Right hindlimb (tissue), 1 donor: ENCODE measurements at places on chromosomes 2 and 18.
A peak's percentile ranks its signal among the peaks of the same experiment; 100 is the strongest.

DNA sequence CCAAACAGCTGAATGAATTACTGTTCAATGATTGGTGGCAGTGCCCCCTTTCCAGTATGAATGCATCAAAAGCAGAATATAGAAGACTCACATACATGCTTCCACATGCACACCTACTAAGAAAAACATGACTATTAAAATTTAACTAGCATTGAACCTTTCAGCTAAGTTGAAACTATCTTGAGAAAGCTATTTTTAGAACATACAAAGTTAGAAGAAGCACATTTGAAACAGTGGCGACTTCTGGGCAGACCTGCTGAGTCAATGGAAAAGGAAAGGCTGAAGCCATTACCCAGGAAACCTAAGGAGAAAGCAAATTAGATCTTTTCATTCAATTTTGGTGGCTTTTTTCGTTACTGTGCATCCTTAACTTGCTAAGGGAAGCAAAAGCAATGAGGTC is 55.9 kb downstream of the PLA2R1 start:
- DNase-seq = no peak

DNA sequence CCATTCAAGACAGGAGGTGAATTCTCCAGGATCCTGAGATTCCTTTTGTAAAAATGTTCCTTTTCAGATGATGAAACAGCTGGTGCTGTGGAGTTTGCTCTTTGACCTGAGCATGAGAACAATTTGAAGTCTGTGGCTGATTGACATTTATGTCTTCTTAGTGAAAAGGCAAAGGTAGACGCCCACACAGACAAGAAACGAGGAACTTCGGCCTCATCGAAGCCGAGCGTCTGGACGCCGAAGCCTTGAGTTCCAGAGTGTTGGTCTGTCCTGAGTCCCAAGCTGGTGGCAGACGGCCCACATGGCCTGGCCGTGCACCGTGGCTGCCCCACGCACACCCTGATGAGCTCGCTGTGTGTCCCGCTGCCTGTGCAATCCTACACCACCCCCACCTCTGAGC is 20.7 kb upstream of the SNTG2 start:
- no peak for DNase-seq

DNA sequence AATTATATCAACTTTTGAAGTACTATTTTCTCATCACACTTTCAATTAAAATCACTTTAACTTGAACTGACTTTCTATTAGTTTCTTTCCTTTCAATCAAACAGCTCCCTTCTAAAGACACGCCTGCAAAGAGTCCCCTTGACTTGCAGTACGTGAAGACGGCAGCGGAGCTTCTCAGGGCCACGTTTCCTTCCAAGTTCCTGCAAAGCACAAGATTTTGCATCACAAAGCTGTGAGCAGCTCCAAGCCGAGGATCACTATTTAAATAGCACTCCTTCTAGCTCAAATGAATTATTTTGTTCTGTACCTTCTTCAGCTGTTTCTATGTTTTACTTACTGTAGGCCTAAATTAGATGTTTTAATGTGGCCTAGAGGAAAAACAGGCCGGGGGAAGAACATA is 30.8 kb downstream of the SH3YL1 start:
- no peak for DNase-seq

- no peak for DNase-seq
Measured at GRCh38 chr2:150376553-150377335, 110.7 kb downstream of the RND3 start.

DNA sequence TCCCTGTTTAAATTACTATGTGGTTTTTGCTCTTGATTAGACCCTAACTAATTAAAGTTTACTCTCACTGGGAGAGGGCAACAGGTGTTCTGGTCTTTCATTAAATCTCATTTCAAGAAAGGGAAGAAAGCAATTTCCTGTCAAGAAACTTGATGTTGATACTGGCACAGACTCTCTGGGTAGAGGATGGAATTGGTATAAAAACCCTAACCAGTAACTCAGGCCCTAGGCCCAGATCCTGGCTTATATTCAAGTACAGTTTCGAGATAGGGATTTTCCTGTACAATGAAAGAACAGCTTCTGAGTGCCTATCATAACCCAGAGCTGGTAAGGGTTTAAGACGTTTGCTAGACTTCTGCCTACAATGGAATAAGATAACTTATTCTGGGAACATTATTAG is 61.6 kb upstream of the ACYP2 start:
- DNase-seq = no peak

- DNase-seq = no peak
Measured at GRCh38 chr2:205699515-205700289, 17.4 kb downstream of the NRP2 start.

GRCh38 chr18:3449512-3450011 is 410 bp upstream of the TGIF1 start:
- peak; percentile 91 for DNase-seq

DNA sequence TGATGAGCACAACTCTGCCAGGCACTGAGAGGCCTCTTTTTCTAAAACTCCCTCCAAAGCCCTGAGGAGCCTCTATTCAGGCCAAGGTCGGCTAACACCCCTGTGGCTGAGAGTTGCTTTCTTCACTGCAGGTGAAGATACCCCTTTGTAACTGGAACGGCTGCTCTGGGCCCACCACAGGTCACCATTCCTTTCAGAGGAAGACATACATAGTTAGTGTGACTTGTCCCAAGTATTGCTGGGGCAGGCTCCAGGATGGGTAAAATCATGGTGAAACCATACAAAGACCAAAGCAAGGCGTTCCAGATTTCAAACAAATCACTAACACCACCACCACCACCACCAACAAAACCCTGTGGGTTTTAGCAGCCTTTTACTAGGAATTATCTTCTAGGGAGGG is 36.8 kb downstream of the CHST10 start:
- no peak for DNase-seq

GRCh38 chr18:5972298-5972697 is 77.0 kb upstream of the TMEM200C start:
- no peak for DNase-seq

GRCh38 chr2:203707530-203707929 is 1.1 kb downstream of the CD28 start:
- no peak for DNase-seq

DNA sequence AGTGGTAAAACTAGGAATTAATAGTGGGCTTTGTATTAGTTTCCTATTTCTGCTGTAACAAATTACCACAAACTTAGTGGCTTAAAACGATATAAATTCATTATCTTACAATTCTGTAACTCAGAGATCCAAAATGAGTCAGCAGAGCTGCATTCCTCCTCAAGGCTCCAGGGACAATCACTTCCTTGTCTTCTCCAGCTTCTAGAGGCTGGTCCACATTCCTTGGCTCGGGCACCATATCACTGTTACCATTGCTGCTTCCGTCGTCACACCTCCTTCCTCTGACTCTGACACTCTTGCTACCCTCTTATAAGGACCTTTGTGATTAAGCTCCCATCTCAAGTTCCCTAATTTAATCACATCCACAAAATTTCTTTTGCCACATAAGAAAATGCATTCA is 567.8 kb upstream of the KLHL29 start:
- DNase-seq = no peak

DNA sequence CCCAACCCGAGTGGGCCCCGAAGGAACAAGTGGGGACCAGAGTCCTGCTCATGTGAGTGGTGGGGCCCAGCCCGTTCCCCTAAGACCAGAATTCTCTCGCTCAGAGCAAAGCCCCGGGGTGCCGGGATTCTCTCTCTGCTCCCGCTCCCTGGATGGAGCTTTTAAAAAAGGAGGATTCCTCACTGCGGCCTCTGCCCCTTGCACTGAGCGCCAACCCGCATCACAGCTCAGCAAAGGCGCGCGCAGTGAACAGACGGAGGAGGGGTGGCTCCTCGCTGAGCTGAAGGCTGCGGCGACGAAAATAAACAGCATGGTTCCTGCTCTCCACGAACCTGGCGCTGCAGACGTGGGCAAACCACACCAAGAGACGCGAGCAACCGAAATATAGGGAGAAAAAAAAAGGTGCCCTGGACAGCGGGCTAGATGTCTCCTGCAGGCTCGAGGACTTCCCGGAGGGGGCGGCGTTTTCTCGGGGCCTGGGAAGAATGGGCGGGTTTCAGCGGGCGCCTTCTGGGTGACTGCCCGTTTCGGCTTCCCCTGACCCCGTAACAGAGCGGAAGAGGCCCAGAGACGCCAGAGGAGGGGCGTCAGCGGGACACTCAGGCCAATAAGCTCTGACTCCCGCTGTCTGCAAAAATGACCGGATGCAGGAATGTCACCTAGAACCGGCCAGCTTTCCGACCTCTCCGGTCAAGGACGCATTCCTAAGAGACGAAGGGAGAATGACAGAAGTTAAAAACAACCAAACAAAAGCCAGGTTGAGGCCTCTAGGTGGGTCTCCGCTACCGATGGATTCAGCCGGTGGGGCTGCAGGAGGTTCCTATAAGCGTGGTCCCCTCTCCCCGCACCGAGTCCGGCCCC is 819 bp upstream of the KLF11 start:
- DNase-seq = peak; percentile 88

GRCh38 chr2:204205538-204205937 is 269.0 kb downstream of the ICOS start:
- DNase-seq = no peak

DNA sequence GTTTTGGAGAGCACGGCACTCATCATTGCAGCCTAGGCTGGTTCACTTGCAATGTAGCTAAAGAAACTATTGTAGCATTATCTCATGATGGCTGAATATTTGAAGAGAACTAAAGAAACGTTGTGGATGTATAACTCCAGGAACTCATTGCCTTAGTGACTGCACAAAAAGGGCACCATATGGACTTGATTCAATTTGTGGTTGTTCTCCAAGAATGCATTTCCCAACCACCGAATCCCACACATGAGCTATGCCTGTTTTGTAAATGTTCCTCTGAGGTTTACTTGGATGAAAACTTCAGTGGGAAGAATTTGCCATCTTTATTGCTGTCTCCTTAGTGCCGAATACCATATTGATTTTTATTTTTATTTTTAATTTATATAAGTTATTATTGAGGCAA is 43.5 kb downstream of the DOK6 start:
- DNase-seq = no peak

DNA sequence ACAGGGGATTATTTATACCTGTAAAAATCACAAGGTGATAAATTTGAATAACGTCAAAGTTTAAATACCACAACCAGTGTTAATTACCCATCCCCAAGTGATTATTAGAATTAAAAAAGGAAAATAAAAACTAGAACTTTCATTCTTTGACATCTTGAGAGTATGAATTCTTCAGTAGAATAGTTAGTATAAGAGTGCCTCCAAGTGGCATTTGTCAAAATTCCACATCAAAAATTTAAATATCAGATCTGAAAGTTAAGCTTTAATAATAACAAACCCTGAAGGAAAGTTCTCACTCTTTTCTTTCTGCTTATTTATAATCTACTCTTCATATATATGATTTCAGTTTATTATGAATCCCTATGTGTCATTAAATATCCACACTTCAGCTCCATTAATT is 273.7 kb upstream of the KYNU start:
- DNase-seq = no peak

GRCh38 chr2:11602563-11603204 is 67.3 kb downstream of the NTSR2 start:
- DNase-seq = no peak
